Panc1 (cell line): ENCODE measurements at places on chromosomes 4 and X.

DNA sequence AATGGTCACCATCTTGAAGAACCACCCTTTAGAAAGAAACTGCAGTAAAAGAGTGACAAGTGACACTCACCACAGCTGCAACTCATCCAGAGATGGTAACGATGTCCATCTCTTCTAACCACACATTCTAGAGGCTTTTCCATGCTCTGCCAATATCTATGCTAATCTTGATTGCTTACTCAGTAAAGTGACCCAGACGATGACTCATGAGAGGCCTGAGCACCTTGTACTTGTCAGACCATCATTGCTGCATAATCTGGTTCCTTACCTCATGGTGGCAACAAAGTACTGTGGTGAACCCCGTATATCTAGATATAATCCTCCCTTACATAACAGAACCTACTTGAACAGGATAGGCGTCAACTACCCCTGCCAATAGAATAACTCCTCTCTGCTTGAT, 75.6 kb downstream of the CCNG2 start:
- DNase-seq: no peak

- no peak for DNase-seq
These were observed 24.5 kb downstream of the REPS2 start for GRCh38 chrX:16970977-16971376.

GRCh38 chrX:10902001-10902400, 209.1 kb upstream of the HCCS start:
- no peak for DNase-seq

DNA sequence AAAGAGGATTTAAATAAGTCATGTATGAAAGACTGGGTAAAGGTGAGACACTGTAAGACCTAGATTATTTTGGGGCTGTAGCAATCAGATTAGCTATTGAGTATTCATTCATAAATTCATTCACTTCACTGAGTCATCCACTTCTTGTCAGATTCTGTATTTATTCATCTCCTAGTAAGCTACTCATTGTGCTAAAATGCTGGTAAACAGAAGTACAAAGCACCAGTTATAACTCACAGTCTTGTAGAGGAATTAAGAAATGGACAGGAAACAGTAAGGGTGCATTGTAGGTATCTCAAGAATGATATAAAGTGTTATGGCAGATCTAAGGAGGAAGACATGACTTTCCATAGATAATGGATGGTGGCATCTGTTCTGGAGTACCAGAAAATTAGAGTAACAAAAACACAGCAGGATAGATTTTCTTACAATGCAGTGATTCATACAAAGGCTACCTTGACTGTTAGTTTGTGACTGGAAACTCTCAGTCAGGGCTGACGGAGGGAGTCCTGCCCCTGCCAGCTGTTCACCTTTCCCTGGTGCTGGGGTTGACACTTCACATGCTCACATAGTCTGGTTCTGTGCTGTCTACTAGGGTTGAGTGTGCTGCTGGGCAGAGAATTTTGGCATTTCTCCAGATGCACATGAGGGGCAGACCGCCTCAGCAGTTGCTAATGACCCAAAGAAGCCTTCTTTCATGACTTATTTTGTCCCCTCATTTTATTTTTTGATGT, 26.5 kb upstream of the HAND2 start:
- DNase-seq: no peak

DNA sequence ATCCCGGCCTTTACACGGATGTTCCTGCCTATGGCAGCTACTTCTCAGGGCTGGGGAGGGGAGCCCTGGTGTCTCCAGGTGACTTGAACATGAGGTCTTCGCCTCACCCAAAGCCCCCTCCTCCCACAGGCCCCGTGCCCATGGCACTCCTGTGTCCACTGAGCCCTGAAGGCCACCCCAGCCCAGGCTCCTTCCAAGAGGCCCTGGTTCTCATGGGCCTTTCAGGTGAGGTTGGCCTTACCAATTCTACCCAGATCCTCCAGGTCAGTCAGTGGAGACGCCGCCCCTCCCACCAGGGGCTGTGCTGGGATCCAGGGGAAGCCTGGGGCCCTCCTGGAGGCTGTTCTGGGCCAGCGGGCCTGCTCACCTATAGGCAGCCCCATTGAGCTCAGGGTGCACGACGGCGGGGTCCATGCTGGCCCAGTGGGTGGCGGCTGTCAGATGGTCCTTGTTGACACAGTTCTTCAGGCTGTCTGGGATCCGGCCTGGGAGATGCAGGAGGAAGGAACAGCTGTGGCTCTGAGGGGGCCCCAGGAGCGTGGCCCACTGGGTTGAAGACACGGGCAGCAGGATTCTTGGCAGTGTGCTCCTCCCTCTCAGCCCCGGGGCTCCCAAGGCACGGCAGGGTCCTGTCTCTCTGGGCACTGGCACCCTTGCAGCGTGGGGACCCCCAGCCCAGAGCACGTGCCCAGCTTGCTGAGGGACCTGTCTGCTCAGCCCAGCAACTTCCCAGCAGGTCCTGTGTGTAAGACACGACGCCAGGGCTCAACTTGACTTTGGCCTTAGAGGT, 36.2 kb downstream of the CTBP1 start:
- no peak for DNase-seq

DNA sequence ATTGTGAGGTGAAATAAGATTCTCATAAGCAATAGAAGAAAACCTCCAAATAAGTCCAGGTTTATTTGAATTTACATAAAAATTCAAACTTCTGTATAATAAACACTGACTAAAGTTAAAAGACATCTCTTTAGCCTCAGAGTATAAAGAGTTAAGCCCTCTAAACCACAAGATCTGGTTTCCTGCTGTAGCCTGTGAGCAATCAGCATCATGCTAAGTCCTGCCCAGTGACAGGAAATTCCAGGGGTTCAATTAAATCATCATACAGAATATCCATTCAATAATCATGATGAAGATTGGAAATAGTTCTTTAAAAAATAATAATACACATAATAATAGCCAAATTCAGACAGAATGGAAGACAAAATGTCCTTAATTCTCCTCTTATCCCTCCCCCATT, 139.2 kb upstream of the DGKK start:
- DNase-seq: no peak

GRCh38 chr4:140943486-140944198, 187.5 kb upstream of the TBC1D9 start:
- no peak for DNase-seq

DNA sequence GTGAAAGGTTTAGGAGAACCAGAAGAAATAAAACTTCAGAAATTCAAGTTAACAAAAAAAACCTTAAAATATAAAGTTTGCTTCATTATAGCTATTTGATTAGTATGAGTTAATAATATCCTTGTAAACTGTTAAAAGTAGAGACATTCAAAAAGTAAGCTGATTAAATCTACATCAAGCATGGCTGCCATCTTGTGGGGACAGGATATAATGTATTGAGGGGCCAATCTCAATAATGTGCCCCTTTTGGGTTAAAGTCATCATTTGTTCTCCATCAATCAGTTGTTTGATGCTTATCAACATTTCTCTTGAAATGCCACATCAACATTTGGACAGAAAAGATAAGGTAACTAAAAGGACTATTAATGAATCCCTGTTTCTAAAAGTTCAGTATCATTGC, 4.6 kb upstream of the GRID2 start:
- DNase-seq: no peak

DNA sequence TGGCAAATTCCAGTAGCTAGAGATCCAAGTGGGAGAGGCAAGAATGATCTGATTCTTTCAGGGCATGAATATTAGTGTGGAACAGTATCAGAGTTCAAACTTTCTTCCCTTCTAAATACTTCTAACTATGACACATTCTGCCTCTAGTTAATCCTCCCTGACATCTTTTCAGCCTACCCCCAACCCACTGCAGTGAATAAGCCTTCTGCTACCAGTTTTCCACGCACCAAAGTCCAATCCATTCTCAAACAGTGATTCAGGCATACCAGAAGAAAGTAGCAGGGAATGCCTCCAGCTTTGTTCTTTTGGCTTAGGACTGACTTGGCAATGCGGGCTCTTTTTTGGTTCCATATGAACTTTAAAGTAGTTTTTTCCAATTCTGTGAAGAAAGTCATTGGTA, 155.4 kb upstream of the FTHL17 start:
- no peak for DNase-seq

DNA sequence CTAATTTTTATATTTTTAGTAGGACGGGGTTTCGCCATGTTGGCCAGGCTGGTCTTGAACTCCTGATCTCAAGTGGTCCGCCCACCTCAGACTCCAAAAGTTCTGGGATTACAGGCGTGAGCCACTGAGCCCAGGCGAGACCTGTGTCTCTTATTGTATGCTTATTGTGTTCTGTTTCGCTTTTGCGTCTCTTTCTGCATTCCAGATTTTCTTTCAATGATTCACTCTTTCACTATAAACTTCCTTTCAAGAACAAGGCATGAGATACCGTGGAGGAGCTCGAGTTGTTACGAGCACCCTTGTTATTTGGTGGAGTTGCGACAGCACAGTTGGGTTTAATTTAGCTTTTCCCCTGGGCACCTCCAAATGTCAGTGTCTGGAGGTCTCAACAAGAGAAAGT, 366.7 kb upstream of the FAT1 start:
- DNase-seq: no peak

DNA sequence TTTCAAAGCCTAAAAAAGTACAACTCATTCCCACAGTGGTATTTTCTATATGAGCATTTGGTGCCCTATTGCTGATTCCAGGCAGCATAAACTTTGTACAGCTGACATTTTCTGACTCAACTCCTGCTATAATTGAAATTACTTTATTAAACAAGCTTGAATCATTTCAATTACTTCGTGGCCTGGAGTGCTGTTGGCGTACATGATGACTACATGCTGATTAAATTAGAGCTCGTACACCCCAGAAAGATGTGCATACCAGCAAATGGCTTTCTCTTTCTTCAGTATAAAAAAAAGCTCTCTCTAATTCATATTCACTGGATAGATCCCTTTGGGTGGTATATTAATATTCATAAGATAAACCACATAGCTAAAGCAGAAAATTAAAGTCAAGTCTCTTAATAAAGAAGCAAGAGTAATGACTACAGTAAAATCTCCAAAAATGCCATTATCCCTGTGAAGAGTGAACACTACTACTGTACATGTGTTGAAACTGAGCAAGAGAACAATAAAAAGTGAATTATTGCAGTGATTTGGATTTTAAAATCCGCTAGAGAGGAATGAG, 245.0 kb upstream of the IGFBP7 start:
- DNase-seq: no peak

DNA sequence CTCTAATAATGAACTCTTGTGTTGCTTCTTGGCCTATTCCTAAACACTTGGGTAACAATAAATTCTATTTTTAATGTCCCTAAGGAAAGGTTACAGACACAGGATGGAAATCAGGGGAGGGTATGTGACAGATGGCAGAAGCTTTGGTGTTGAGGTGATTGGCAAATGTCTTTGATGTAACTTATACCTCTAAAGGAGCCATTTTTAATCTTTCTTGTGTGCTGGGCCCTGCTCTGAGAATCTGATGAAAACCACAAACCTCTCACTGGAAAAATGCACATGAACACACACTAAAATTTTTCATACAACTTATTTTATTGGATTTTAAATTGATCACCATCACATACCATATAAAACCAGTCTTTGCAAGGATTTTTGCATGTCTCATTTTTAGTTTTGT, 17.7 kb downstream of the FRYL start:
- DNase-seq: no peak

DNA sequence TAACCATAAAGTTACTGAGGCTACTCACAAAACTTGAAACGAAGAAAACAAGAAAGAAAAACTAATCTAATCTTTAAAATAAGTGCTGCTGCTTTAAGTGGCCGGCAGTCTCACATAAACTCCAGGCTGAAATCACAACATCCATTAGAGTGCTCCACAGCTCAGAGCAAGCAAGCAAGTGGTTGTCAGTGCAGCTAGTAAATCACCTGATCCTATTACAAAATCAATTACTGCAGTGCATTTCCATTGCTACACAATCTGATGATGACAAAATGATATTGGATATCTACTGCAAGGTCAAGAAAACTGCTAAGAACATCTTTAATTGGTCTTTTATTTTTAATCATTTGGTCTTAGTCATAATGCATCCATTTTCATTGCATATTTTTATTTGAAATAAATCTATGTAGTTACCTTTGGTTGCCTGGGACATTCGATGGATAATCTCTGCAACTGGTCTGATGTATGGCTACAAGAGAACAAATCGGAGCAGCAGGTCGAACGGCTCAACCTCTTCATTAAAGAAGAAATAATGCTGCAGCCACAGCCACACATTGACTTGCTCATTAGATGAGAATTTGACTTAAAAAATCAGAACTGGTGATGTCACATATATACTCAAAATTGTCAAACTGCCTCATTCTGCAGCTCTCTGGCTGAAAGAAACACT, 87.7 kb downstream of the FBXW7 start:
- no peak for DNase-seq

- no peak for DNase-seq
These were observed 177.8 kb upstream of the ATP6AP2 start for GRCh38 chrX:40402831-40403533.

DNA sequence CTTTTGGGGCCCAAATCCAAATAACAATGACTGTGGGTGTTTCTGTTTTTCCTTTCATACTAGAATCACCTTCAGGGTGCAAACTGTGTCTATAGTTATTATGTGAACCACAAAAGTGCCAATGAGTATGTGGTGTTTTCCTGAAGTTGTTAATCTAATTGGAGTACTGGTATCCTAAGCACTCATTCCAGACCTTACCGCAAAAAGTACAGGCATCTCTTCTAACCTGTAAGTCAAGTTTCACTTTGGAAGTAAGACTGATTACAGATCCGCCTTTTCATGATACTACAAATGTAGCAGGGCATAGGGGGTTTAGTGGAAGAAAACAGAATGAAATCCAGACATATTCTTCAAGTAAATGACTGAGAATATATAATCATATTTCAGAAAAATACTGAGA, 16.1 kb downstream of the COQ2 start:
- DNase-seq: no peak

DNA sequence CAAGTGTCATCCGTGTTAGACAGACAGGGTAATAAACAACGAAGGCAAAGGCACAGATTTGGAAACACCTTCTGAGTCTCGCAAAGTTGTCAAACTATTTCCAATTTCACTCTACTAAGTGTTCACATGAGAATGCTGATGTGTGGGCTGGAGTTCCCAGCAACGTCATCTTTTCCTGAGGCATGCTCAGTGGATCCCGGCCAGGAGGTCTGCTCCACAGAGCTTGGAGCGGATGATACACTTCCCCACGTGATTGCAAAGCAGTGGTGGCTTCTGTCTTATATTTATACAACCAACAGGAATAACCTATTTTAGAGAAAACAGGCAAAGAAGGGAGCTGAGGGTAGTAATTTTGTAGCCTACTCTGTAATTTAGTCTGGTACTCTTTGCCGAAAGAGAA, 40.1 kb upstream of the PDK3 start:
- no peak for DNase-seq

DNA sequence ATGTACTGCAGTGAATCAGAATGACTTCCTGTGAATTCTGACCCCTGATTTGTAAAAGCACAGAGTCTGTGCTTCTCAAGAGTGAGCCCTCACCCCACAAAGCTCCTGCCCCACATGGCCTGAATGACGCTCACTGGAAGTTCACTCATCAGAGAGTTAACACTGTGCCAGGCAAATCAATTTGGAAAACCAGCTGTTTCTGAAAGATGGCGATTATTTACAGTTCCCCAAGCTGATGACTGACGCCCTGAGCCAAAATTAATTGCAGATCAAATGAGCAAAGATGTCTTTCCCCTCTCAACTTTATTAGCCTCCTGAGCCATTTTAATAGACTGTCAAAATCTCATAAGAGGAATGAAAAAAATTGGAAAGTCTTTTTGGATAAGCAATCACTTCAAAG, 118.0 kb downstream of the SLC2A9 start:
- DNase-seq: no peak
